NCI-H526 treated with DMSO at 0.1 percent for 48 hours (cell line): ENCODE measurements at places on chromosomes 5 and 9.

DNA sequence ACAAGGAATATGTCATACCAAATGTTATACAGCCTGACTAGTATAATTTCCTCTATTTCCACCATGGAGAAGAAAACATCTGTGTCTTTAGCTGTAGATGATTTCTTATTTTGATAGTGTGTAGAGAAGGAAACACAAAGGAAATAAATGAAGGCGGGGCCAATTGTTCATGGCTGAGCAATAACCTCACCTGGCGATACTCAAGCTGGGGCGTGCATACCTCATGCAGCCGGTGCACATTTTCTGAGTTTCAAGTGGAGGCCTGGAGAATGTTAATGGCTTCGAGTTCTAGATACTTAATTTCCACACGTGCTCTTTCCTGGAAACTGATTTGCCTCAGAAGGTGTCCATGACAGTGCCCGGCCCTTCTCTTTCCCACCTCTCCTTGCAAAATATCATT lies 127.4 kb upstream of the TAF11L2 start:
- no peak for DNase-seq

DNA sequence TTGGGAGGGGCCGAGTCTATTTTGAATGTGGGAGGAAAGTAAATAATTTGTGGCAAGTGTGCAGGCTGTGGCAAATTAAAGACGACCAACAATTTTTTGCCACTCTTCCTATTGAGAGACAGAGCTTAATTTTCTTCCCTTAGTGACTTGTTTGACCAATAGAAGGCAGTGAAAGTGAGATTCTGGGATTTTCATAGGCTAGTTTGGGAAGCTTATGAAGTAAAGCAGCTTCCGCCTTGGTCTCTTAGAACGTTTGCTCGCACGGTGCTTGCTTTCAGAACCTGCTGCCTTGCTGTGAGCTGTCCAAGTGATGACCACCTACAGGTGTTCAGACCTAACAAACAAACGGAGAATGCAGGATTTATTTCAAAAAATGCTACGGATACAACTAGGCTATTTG lies 6.7 kb upstream of the OR1N2 start:
- DNase-seq = no peak

GRCh38 chr5:11642438-11642837 lies 261.8 kb downstream of the CTNND2 start:
- DNase-seq = no peak

DNA sequence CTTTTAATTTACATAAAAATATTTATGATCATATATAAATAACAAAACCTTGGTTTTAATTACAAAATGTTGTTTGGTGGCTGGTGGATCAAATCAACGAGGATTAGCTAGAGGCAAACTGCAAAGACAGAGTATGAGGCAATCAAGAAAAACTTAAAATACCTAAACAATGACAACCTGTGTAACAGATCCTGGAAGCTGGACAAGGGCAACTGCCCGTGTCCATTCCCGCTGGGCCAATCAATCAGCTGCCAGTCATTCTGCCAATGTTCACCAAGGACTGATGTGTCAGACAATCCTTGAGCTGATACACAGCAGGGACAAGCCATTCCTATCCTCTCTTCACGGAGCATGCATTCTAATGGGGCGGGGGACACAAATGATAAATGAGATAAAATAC lies 3.2 kb upstream of the TENT4A start:
- DNase-seq = no peak

- DNase-seq = no peak
Observed at GRCh38 chr9:137417161-137418021, 5.6 kb downstream of the EXD3 start.

DNA sequence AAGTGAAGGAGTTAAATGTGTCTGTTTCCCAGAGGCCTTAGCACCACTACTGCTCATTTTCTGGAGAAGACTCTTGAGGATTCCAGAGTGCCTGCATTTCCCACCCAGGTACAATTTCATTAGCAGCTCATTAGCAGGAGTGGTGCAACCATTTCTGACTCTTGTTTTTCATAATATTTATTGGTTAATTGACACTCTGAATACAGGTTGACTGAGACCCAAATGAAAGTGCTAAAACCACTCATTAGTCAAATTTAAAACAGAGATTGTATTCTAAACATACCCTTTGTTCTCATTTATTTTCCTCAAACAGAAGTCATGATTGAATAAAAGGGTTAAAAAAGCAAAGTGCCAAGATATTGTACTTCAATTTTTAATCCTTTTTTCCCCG lies 134.5 kb downstream of the SIL1 start:
- no peak for DNase-seq

- peak; percentile 87 for DNase-seq
Observed at GRCh38 chr9:124658165-124659017, 112.7 kb downstream of the NR6A1 start.

GRCh38 chr5:90142541-90142940 lies 267.0 kb downstream of the CETN3 start:
- DNase-seq = no peak

GRCh38 chr9:90012949-90013348 lies 408.1 kb downstream of the GADD45G start:
- no peak for DNase-seq

DNA sequence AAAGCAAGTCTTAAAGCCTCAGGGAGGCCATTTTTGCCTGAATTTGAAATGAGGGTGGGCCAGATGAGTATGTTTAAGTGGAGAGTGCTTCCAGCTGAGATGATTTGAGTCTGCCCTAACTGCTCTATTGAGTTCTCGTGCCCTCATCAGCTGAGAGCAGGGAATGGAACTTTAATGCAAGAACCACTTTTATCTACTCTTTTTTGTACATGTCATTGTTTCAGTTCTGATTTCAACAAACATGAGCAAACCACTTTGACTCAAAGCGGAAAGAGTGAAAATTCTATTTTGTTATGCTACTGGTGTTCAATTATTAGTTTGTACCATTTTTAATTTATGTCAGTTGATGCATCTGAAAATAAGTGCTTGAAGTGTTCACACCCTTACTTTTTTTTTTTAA lies 35.8 kb downstream of the DCAF10 start:
- no peak for DNase-seq

- DNase-seq = no peak
Observed at GRCh38 chr9:131465401-131465800, 37.3 kb upstream of the POMT1 start.

DNA sequence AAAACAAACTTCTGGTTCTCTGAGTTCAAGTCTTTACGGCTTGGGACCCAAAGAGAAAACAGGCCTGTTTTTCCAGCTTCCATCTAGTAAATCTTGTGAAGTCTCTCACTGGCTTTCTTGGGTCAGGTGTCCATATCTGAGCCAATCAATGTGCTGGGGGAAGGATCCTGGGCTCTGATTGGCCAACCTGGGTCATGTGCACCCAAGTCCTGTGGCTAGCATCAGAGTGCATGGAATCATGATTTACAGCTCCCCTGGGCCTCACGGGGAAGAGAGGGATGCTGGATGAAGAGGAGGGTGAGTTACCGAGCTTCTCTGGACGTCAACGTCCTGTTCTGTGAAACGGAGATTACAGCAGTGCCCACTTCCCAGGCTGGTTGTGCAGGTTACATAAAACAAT lies 19.4 kb downstream of the CXCL14 start:
- no peak for DNase-seq

DNA sequence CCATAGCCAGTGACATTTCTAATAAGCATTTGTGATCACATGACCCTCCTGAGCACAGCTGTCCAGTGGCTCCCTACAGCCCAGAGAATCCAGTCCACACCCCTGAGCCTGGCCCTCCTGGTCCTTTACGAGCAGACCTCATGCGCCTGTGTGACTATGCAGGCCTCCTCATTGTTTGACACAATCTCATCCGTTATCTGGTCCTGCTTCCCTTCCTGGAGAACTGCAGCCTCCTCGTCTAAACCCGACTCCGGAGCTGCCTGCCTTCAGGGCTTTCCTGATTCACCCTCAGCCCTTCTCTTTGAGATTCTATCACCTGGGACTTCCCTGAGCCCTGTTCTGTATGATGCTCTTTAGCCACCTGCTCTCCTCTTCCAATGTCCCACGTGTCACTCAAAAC lies 79.7 kb downstream of the GPR21 start:
- DNase-seq = no peak

DNA sequence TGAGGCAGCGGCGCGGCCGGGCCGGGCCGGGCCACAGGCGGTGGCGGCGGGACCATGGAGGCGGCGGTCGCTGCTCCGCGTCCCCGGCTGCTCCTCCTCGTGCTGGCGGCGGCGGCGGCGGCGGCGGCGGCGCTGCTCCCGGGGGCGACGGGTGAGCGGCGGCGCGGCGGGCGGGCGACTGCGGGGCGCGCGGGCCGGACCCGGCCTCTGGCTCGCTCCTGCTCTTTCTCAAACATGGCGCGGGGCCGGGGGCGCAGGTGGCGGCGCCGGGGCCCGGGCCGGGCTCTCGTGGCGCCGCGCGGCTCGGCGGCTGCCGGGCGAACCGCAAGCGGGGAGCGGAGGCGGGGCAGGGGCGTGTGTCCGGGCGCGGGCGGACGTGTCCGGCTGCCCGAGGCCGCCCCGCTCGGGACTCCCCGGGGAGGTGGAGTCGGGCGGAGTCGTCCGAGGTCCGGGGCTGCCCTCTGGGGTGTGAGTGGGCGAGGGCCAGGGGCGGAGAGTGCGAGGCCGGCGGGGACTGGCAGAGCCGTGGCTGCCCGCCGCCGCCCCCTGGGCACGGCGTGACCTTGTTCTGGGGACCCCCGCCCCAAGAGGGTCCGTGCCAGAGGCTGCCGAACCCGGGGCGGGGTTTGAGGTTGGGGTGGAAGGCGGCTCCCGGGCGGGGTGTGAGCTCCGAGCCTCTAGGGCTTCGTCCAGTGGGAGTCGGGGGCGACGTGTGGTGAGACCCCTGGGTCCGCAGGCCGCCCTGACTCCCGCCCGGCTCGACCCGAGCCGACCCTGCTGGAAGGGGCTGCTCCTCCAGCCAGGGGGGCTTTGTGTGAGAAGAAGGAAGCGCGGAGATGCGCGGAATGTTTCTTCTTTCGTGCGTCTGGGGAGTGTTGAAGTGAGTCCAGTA lies 485 bp downstream of the TGFBR1 start:
- no peak for DNase-seq

GRCh38 chr5:90201923-90202322 lies 207.6 kb downstream of the CETN3 start:
- DNase-seq = no peak

DNA sequence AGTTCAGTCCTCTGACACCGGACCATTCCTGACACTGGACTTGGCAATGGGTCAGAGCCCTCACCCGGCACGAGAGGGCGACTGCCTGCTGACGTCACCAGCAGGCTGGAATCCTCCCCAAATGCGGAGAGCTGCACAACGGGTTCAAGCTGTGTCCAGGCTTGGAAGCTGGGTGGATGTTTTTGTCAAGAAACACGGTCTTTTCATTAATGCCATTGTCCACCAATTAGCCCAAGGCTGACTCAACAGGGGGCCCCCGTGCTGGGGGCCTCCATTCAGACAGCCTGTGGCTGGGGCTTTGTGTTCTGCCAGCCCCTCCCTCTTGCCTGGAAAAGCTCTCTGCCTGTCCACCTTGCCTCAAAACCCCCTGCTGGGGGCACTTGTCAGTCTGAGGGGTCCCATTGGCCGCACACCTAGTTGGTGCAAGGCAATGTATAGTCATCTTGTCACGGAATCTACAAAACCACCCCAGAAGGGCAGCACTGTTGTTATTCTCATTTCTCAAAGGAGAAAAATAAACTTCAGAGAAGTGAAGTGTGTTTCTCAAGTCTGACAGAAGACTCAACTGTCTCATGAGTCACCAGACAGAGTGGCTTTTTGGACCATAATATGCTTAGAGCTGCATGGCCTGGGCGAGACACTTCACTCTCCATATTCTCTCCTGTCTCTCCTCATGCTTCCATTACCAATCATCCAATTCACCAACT lies 24.6 kb downstream of the NDUFA8 start:
- DNase-seq = no peak

DNA sequence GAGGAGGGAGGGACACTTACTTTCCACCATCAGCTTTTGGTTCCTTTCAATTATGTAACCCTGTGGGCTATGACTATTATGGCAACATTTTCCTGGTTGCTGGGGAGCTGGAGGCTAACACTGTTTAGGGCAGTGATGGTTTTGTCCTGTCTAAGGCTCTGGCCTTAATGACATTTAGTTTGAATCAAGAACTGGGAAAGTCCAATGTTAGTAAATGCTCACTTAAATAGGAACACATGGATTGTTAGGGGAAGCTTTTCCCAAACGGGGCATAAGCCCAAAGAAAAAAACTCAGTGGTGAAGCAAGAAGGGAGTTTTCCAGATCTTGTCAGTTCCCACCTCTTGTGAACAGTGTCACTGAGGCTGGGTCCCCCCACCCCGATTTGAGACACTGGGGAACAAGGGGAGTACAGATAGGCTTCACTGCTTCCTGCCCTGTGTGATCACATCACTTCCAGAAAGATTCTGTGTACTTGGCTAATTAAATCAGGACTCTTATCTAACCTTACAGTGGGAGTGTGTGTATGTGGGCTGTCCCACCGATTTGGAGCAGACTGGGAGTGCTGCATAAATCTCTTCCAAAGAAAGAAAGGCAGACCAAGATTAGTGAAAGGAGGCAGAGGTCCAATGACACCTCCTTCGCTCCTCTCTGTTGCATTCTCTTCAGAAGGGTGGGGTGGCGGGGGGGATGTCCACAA lies 206.4 kb downstream of the PTTG1 start:
- DNase-seq = no peak

- no peak for DNase-seq
Observed at GRCh38 chr5:172444110-172444510, 10.2 kb downstream of the SH3PXD2B start.

- DNase-seq = no peak
Observed at GRCh38 chr5:54663866-54664265, 146.3 kb downstream of the SNX18 start.

DNA sequence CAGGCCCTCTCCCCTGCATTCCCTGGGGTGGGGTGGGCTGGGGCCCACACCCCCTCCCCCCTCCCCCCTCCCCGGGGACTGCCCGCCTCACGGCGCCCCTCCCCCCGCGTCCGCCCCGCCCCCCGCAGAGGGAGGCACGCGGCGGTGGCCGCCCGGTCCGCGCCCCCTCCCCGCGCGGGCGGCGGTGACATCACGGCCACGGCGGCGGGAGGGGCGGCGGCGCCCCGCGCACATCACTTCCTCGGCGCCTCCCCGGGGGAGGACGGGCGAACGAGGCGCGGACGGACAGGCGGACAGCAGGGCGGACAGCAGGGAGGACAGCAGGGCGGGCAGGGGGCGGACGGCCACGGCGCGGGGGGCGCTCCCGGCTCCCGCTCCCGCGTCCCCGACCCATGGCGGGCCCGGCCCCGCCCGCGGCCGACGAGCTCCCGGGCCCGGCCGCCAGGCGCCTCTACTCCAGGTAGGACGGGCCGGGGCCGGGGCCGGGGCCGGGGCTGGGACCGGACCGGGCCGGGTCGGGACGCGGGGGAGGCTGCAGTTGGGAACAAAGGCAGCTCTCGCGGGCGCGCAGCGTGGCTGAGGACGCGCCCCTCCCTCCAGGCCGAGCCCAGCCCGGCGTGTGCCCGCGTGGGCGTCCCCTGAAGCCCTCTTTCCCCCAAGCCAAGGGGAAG lies at the start of gene GPSM1:
GPSM1 (plus strand) TSS at position 236 of the 671 bp plus-strand sequence; CDS start at position 393, 157 bp downstream.
- DNase-seq = no peak

DNA sequence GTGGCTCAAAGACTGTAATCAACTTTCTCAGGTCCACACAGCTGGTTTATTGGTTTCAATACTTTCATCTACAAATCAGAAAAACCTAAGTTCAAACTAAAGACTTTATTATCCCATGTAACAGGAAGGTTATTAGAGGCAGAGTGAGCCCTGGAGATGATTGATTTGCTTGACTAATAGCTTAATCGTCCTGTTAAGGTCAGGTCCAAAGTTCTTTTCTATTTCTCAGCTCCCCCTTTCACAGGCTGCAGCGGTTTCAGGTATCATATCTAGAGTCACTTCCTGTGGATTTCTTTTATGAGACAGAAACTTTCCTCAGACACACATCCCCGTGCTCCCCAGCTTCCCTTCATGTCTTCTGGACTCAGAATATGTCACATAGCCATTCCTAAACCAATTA lies 166.4 kb downstream of the PRELID2 start:
- no peak for DNase-seq

GRCh38 chr9:27303219-27303618 lies 6.3 kb upstream of the EQTN start:
- DNase-seq = no peak
